Fibroblast of skin of scalp (primary cell): ENCODE measurements at places on chromosomes 12 and 14.
A peak's percentile ranks its signal among the peaks of the same experiment; 100 is the strongest.

DNA sequence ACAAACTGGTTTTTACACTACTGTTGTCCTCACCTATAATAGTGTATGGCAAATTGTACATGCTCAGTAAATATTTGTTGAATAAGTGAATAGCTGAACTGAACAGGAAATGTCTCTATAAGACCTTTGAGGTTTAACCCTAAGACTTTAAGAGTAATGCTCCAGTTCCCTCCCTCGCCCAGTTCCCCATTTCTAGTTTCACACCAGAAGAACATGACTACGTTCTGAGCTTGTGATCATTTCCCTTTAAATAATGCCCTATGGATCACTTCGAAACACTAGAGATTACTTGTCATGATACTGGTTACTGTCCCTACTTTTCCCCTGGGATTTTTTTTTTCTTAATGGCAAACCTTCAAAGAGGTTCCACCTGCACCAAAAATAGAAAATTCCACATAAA lies 69.3 kb downstream of the PRKD1 start:
- DNase-seq, result no peak

- no peak for DNase-seq
Measured at GRCh38 chr14:71628433-71628832, 303.8 kb upstream of the RGS6 start.

GRCh38 chr12:115338566-115339294 lies 654.8 kb upstream of the TBX3 start:
- DNase-seq, result no peak

DNA sequence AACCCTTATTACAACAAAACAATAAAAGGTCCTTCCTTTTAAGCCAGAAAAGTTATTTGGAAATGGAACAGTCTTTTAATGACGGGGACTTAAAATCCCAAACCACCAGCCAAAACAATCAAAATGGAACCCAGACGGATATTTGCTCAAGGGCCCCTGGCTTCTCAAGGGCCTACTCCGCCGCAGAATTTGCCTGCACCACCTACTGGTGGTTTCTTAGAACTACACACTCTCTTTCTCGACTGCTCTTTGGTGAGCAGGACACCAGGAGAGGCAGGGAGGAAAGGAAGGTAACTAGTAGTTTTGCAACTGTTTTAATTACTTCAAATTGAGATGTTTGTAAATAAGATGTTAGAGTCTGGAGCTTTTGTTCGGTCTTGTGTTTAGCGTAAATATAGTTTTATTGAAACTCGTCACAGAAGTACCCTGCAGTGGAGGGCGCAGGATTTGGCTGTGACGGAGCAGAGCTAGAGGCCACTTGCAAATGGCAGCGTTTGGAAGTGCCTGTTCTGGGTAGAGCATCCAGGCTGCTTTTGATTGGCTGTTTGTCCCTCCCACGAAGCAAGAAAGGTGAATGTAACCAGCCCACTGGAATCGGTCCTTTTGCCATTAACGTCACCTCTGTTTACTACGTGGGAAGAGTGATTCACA lies 238.5 kb downstream of the CACNA1C start:
- peak; percentile 40 for DNase-seq

GRCh38 chr12:51852404-51853137 lies 4.1 kb upstream of the FIGNL2 start:
- DNase-seq, result peak; percentile 17

GRCh38 chr12:94239332-94239993 lies 91.1 kb downstream of the PLXNC1 start:
- DNase-seq, result no peak
